Activated naive CD8-positive, alpha-beta T cell treated with anti-CD3 and anti-CD28 coated beads for 36 hours (primary cell): ENCODE measurements at places on chromosomes 2 and 18.

GRCh38 chr2:201126308-201127151 lies 10.6 kb downstream of the CFLAR start:
- DNase-seq, result no peak

- DNase-seq, result no peak
Observed at GRCh38 chr2:130393318-130393910, 37.6 kb downstream of the PTPN18 start.

GRCh38 chr2:11101430-11101829 lies 53.8 kb upstream of the SLC66A3 start:
- DNase-seq, result no peak

DNA sequence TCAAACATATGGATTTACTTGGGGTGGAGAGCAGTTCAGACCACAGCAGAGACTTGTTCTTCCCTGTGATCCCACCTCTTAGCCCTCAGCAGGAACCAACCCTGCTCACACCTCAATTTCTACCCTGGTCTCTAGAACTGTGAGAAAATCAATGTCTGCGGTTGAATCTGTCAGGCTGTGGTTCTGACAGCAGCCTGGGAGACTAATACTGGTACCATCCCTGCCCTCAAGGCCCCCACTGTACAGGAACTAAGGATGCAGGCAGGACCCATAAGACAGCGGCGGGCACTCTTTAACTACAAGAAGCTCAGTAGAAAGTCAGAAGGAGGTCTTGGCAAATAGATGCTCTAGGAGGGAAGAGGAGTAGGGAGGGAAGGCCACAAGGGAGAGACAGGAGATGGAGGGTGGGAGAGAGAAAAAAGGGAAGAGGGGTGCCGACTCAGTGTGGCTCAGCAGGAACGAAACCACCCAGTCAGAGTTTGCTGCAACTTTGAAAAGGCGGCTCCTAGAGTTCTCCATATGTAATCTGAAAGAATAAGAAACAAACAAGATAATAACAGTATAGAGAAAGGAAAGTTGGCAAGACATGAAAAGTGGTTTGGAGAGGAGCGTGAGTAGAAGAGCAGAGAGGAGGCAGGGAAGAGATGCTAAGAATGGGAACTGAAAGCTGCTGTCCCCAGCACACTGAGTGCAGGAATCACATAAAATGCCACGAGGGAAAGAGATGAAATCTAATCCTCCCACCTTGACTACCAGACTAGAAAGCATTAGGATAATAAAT lies 323.9 kb upstream of the ID2 start:
- no peak for DNase-seq

DNA sequence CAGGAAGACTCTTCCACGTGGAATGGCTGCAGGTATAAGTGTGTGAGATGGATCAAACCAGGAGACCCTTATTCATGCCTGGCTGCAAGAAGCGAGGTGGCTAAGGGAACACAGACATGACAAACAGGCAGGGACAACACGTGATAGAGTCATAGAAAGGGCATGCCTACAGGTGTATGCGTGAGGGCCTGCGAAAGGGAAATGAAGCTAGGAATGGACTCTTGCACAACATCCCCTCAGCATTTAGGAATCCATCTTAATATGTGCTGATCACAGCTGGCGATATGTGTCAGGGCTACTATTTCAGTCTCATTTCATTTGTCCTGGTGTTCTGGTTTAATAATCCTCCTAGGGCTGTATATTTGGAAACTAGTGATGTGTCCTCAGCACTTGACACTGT lies 291.2 kb downstream of the MYT1L start:
- DNase-seq, result no peak

- no peak for DNase-seq
Observed at GRCh38 chr18:74063557-74063956, 84.1 kb downstream of the FBXO15 start.

GRCh38 chr2:145186303-145186702 lies 666.4 kb upstream of the ZEB2 start:
- DNase-seq, result no peak

GRCh38 chr2:111975053-111975552 lies 76.7 kb downstream of the MERTK start:
- DNase-seq, result no peak

DNA sequence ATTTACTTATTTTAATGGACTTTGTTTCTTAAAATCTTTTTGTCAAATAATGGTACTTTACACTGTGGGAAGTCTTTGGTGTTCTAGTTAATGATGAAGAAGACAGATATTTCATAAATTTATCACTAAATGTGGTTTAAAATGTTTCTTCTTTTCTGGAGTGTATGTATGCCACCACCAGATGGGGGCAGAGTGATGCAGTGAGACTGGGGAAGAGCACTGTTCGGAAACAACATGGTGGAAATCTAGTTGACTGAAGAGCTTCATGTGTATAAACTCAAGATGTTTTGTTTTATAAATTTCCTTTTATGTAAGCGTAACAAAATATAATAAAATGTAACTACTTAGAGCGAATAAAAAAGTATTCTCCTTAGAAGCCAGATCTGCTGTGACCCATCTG lies 195.1 kb downstream of the KCNE4 start:
- no peak for DNase-seq

GRCh38 chr2:200757399-200757798 lies 54.3 kb upstream of the BZW1 start:
- DNase-seq, result no peak

GRCh38 chr2:109382951-109383350 lies 230.8 kb downstream of the SEPTIN10 start:
- DNase-seq, result no peak

DNA sequence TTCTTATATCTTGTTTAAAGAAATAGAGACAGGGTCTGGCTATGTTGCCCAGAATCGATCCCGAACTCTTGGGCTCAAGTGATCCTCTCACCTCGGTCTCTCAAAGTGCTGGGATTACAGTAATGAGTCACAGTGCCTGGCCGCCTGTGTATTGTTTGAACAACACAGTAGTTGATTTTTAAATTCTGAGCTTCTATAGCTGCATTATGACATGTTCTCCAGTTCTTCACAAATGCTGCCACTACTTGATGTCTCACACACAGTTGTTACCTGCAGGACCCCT lies 7.7 kb upstream of the RHOB start:
- DNase-seq, result no peak

GRCh38 chr2:151922845-151923666 lies 94.8 kb upstream of the ARL5A start:
- no peak for DNase-seq

- DNase-seq, result peak; percentile 76
Observed at GRCh38 chr2:25672494-25673299, 680 bp downstream of the DTNB start.

DNA sequence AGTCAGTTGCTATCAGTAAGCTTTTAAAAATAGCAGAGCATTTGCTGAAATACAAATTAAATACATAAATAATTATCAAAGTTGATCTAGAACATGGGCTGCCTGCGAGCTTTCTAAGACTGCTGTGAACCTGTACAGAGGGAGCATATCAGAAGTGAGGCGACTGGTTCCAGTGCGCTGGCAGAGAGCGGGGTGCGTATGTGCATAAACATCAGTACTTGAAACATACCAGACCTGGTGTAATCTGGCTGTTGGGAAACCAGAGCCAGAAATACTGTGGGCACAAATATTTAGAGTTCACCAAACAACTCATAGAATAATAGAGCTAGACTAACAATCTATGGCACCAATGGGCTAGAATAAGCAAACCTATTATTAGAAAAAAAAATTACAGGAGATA lies 27.3 kb downstream of the PDIA6 start:
- no peak for DNase-seq

GRCh38 chr2:40113272-40113968 lies 334.4 kb upstream of the THUMPD2 start:
- no peak for DNase-seq

GRCh38 chr2:28507796-28508764 lies 12.2 kb downstream of the PLB1 start:
- DNase-seq, result peak; percentile 14

GRCh38 chr2:136310797-136311603 lies 193.1 kb upstream of the CXCR4 start:
- peak; percentile 13 for DNase-seq
